Activated CD4-positive, alpha-beta T cell treated with anti-CD3 and anti-CD28 coated beads, Interleukin-2, amount 50 U/mL, for 16 hours (primary cell): ENCODE measurements at places on chromosomes 7 and 10.
A peak's percentile ranks its signal among the peaks of the same experiment; 100 is the strongest.

GRCh38 chr7:132773527-132773956, 197.3 kb upstream of the PLXNA4 start:
- peak; percentile 61 for DNase-seq

GRCh38 chr10:5632446-5632845, 33.9 kb downstream of the ASB13 start:
- DNase-seq = no peak

GRCh38 chr10:76049581-76050290, 618.3 kb downstream of the LRMDA start:
- no peak for DNase-seq

- no peak for DNase-seq
Observed at GRCh38 chr10:129807211-129807610, 156.9 kb downstream of the EBF3 start.

GRCh38 chr10:61130366-61130765, 186.4 kb upstream of the RHOBTB1 start:
- DNase-seq = no peak

DNA sequence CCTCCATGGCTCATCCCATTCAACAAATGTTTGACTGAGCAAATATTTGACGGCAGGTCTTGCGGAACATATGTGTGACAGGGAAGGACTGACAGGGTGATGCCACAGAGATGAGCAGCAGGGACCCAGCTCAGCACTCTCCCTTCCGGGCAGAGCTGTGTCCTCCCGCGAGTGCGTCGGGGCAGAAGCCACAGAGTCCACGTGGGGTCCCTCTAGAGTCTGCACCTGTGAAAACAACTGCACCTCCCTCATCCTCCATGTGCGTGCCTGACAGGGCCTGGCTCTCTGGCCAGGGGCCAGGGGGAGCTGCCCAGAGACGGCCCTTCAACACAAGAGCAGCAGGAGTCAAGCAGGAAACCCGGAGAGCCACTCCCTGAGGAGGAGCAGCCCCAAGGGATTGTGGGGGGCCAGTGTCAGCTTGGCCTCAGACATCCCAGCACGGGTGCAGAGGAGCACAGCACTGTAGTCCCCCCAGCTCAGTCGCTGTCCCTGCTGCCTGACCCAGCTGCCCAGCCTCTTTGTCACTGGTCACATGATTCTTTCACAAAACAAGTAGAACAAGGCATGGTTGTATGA, 83.6 kb upstream of the TMEM72 start:
- DNase-seq = no peak

DNA sequence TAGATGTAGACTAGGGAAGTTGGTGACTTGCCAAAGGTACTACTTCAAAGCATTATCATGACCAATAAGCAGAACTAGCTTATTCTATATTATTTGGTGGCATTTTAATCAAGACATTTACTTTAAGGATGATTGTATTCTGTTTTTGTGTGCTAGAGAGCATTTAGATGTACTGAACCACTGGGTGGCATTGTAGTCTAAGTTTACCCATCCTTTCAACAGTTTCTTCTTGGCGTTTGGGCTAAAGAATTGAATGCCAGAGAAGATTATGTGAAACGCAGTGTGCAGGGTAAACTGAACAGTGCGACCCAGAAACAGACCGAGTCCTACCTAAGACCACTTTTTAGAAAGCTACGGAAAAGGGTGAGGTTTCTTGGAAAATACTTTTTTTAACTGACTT, 26.8 kb downstream of the PRPF18 start:
- DNase-seq = no peak

- DNase-seq = peak; percentile 9
Observed at GRCh38 chr7:119545118-119545517, 727.9 kb upstream of the KCND2 start.

DNA sequence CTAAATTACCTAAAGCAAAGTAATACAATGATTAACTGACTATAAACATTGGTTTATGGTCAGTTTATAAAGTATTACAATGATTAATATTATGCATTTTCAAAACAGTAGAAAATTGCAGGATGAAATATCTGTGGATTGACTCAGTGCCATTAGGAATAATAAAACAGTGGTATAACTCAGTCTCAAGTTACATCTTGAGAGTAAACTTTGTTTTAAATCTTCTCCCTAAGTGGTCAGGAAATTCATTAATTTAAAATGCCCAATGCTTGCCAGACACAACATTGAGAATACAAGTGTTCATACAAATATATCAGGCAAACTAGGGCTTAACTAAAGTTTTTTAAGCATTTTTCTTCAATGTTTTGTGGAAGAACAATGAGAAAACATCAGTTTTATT, 257.8 kb downstream of the ETV1 start:
- DNase-seq = no peak

GRCh38 chr7:127844707-127845331, 186.4 kb downstream of the LRRC4 start:
- DNase-seq = no peak

GRCh38 chr7:593324-594115, 73.9 kb upstream of the PDGFA start:
- DNase-seq = no peak

DNA sequence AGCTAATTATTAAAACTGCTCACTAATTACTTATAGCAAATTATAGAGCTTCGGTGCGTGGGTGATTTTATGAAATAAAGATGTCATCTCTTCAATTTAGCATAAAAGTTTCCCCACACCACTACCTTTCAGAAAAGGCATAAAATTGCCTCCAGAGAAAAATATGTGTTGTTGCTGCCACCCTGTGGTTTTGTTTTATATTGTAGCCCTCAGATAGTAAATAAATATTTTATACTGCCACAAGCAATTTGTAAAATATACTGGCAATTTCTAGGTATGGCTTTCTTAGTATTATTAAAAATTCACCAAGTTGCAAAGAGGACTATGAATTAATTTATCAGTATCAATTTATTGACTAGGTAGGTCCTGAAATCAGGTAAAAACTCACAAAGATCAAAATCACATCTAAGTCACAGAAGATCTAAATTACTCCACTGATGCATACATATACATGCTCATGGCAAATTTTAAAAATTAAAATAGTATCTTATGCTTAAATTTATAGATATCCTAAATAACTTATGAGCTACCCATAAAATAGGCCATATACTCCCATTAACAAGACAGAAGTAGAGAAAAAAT, 26.5 kb downstream of the ASNS start:
- DNase-seq = peak; percentile 30

GRCh38 chr10:123568751-123569150, 97.4 kb upstream of the GPR26 start:
- DNase-seq = no peak

DNA sequence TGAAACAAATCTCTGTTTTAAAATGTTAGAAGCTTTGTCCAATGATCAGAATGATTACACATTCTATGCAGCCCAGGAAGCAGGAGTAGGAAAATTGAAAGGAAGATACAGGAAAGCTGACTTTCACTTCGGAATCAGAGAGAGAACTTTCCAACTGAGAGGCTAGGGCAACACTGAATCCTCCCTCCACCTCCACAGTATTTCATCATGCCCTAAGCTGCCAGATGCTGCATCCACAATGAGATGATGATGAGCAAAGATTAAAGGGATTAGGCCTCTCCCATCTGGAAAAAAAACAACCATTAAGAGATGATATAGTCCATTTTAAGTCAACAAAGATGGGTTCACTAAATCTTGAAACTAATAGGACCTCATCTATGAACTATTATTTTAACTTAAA, 215.6 kb downstream of the GPR37 start:
- DNase-seq = no peak

DNA sequence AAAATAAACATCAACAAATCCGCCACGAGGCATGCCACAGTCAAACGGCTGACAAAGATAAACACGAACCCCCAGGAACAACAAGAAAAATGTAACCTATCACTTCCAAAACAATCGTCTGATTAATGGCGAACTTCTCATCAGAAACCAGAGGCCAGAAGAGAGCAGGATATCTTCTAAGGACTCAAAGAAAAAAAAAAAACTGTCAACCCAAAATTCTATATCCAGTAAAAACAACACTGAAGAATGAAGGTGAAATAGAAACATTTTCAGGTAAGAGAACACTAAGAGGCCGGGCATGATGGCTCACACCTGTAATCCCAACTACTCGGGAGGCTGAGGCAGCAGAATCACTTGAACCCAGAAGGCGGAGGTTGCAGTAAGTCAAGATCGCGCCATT, 54.3 kb downstream of the SLC29A4 start:
- DNase-seq = no peak
